ENCODE measurements at places on chromosomes 16 and 17. TPM values are rescaled to one million over a fixed set of nuclear protein-coding genes. Genes with fewer than 3 reads are reported as not detected.
A peak's percentile ranks its signal among the peaks of the same experiment; 100 is the strongest.

Gene TANGO6
- 4.2 TPM for polyA plus RNA-seq

DNA sequence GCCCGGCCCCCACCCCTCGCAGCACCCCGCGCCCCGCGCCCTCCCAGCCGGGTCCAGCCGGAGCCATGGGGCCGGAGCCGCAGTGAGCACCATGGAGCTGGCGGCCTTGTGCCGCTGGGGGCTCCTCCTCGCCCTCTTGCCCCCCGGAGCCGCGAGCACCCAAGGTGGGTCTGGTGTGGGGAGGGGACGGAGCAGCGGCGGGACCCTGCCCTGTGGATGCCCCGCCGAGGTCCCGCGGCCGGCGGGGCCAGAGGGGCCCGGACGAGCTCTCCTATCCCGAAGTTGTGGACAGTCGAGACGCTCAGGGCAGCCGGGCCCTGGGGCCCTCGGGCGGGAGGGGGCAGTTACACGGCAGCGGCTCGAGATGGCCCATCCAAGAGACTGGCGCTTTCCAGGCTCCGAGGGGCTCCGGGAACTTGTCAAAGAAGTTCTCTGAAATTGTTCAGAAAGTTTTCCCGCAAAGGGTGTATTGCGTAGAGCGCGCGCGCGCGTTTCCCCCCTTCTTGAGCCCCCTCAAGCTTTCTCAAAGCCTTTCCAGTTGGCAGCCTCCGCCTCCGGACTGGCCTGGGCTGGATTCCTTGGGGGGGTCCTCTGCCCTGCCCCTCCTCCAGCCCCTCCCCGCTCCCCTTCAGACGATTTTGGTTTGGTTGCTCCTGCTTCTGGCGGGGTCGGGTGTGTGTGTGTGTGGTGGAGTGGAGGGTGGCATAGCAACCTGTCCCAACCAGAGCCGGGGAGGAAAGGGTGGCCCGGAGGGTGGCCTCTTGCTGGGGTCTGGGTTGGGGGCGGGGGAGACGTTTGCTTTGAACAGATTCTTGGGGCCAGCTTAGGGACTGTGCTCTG is 504 bp downstream of the ERBB2 start:
- peak; percentile 57 for DNase-seq

DNA sequence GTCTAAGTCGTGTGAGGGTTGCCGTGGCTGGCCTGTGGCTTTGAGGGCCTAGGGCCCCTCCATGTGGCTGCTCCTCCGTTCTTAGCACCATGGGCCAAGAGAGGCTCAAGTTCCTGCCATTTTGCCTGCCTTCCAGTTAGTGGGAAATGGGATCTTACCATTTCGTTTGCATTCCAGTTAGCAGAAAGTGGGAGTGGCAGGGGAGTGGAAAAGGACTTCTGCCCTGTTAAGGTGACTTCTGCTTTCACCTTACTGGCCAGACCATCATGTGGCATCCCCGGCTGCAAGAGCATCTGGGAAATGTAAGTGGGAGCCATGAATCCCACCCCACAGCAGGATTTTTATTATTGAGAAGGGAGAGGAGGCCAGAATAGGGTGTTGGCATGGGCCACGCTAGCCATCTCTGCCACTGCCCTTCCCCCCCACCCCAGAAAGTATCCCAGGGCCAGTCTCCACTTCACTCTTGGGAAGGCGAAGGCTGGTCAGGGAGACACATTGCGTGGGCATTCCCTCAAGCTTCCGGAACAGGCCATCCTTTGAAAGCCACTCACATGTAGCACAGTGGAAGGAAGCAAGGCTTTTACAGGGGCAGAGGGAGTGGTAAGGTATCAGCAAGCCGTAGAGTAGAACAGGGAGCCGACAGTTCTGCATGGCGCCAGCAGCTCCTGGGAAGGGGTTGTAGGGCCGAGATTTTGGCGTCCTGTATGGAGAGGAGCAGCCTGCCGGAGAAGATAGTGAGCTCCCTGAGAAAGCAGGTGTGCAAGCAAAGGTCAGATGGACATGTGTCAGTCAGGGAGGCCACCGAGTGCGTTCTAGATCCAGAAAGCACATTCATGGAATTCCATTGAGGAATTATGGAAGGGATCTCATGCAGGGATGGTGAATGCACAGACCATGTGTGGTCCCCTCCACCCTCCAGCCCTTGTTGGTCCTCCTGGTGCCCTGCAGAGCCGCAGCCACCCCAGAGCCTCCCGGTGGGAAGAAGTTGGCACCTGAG is 33.4 kb downstream of the CMIP start:
- no peak for DNase-seq

Gene C17orf78
- polyA plus RNA-seq, result not detected

GRCh38 chr17:51487947-51488346 is 227.6 kb downstream of the UTP18 start:
- DNase-seq, result no peak

GRCh38 chr17:31677681-31678080 is 181.4 kb downstream of the COPRS start:
- DNase-seq, result no peak

- no peak for DNase-seq
Measured at GRCh38 chr17:64439956-64440355, 9.0 kb upstream of the MILR1 start.

DNA sequence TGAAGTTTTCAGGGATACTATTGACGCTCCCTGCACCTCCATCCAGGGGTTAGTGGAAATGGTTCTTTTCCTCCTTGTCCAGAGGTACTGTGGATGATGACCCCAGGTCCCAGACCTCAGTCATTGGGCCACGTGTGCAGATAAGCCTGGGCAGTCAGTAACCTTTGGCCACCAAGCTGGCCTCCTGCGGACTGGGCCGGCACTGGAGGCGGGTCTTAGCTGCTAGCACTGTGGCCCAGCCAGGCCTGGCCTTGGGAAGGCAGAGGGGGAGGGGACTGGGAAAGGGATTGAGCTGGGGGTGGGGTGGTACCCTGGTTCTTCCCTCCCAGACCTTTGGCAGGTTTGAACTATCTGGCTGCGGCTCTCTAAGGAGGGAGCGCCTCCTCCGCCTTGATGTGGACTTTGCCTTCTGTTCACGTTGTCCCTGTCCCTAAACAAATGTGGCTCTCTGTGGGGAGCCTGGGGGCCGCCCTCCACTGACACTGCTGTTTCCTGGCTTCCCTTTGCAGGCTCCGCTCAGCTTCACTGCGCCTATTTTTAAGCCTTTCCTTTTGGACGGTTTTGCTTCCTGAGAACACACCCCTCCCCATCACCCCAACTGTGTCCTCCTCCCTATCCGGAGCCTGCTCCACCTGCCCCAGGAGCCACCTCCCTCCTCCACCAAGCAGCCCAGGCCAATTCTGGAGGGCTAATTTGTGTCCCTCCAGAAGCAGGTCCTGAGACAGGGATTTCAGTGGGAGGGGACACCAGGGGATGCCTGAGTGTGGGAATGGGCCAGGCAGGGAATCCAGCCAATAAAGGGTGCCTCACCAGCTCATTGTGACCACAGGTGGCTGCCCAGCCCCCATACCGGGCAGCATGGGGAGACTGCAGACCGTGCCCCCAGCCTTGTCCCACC is 251.9 kb downstream of the SEC14L1 start:
- peak; percentile 67 for DNase-seq

Gene CDK3
- 32.2 TPM for polyA plus RNA-seq

DNA sequence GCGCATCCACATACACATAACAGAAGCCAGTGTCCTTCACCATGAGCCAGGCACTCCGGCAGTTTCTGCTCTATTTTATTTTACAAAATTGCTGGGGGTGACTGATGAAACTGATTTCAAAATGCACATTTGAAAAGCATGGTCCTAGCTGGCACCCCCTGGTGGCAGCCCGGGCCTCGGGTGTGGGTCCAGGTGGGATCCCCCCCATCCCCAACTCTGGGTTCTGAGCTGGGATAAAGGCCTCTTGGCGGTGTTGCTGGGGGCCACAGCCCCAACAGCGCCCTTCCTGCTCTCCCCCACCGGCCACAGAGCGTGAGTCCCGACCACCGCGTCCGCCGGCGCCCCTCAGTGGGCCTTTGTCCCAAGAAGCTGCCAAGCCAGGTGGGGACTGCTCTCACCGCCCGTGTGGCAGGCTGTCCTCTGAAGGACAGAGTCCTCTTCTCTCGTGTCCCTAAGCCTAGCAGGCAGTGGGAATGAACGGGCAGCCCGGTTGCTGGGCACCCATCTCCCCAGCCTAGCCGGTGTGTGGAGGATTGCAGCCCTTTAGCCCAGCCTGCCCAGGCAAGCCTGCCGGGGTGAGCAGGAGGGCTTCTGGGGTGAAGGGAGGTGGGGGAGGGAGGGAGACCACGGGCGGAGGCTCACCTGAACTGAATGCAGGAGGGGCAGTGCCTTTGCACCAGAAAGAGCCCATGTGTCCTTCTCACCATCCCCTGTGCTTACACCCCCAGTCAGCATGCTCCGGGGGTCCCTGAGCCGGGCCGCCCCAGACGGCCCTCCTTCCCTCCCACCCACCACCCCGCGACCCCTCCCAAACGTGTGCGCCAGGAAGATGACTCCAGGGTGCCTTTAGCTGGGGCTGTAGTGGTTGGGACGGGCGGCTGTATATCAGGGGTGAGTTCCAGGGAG is 898 bp downstream of the SNAI3 start:
- DNase-seq, result peak; percentile 47

GRCh38 chr17:77326076-77326591 is 185.4 kb downstream of the SEC14L1 start:
- DNase-seq, result no peak

Gene ADAMTS18
- polyA plus RNA-seq, result 0.52 TPM

DNA sequence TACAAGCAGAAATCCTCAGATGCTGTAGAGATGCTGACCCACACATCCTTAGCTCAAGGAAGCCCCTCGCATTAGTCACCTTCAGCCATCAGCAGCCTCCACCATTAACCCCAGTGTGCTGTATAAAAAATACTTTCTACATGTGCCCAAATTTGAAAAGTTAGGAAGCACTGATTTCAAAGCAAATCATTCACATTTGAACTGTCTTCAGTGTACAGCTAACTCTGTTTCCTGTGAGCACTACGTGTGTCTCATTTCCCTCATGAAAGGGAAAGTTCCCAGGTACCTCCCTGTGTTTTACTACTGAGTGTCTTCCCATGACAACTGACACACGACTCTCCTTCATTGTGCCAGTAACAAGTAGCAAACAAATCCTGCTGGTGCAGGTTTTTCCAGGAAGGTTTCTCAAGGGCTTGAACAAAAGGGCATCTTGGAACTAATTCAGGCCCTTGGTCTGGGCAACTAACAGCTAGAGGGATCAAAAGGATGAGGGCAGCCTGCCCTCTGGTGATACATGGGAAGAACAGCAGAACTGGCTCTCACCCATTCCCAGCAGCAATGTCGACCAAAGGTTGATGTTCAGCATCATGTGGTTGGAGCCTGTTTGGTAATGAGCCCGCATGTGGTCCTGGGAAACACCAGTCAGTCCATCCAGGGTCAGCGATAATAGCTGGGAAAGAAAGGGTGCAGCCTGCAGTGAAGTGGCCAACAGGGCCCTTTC is 4.0 kb downstream of the SLC35B1 start:
- no peak for DNase-seq

Gene PPY
- 392 TPM for polyA plus RNA-seq

DNA sequence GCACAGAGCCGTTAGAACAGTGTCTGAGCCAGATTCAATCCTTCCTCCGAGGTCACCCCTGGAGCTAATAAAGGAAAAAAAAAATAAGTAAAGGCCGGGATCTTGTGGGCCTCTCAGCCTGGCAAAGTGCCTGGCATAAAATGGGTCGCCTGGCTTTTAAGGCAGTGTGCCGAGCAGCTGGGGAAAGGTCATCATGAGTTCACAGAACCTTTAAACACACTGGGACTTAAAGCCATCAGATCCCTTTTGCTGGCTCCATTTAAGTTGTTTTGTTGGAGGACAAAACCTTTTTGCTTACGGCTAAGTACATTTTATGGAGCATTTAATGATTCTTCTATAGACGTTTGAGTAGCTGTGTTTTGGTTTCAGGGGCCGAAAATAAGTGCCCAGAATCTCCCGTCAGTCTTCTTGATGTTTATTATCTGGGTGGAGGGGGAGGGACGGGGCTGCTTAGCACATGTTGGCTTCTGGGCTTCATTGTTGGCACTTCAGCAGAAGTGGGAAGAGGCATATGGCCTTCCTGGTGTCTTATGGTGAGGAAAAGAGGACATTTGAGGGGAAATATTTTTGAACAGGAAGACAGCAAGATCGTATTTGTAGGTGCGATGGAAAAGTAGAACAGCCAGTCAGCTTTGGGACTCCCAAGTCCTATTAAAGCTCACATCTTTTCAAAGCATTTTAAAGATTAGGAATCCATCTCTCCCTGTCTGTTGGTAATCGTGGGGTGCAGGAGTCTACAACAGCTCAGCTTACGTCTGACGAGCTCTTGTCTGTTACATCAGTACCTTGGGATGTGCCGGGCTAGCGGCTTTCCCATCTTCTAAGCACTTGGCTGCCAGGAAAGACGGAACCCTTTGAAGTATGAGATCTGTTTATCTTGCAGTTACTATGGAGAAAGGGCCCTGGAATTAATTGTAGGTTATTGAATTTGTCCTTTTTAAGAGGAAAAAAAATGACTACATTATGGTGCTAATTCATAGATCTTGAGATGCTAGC is 31.1 kb downstream of the RBFOX1 start:
- no peak for DNase-seq

DNA sequence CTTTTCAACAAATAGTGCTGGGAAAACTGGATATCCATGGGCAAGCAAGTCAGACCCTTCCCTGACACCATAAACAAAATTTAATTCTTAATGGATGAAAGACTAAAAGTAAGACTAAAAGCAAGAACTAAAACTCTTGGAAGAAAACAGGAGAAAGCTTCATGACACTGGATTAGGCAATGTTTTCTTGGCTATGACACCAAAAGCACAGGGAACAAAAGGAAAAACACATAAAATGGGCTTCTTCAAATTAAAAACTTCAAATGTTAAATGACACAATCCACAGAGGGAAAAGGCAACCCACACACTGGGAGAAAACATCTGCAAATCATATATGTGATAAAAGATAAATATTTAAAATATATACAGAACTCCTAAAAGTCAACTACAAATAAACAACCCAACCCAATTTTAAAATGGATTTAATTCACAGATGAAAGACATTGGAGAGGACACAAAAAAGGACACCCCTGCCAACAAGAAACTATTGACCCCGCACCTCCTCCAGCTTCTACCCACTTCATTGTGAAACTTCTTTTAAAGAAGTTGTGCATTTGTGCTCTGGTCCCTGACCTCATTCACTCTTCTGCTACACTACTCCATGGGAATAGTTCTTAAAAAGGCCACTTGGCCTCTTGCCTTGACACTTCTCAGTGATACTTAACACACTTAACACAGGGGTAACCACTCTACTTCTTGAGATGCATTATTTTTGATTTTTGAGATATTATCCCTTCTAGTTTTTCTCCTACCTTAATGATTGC is 80.3 kb downstream of the TRIM37 start:
- no peak for DNase-seq

GRCh38 chr16:69324013-69324531 is 6.3 kb downstream of the PDF start:
- DNase-seq, result peak; percentile 78

GRCh38 chr16:89172528-89173173 is 1.1 kb downstream of the CDH15 start:
- DNase-seq, result no peak

DNA sequence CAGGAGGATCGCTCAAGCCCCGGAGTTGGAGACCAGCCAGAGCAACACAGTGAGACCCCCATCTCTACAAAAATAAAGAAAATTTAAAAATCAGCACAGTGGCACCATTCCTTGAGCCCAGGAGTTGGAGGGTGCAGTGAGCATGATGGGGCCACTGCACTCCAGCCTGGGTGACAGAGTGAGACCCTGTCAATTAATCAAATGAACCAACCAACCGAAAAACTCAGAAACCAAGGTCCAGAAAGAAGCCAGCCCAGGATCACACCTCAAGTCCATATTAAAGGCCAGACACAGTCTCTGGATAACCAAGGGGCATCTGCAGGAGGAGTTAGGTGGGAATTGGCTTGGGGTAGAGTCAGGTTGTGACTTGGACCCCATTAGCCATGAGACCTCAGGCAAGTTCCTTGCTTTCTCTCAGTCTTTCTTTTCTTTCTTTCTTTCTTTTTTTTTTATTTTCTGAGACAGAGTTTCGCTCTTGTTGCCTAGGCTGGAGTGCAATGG is 2.4 kb downstream of the HSD17B1 start:
- DNase-seq, result no peak
